ENCODE measurements at places on chromosomes 7 and 10.

DNA sequence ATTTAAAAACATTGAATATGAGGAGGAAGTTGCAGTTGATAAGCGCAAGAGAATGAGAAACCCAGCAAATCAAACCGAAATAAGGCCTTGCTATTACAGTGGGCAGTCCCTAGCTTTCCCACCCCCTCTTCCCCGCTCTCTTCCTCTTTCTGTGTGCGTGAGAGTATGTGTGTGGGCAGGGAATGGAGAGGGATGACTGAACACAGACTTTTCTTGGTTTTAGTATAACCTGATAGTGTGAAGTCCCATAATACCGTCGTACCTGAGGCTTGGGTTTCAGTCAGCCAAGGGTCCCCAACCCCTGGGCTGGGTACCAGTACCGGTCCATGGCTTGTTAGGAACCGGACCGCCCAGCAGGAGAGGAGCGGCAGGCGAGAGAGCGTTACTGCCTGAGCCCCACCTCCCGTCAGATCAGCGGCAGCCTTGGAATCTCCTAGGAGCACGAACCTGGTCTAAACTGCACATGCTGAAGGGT is 255.3 kb downstream of the CELF2 start:
- no peak for DNase-seq

GRCh38 chr10:86520871-86521677 is 518 bp downstream of the WAPL start:
- DNase-seq = no peak

- DNase-seq = no peak
These were observed 28.0 kb downstream of the TMEM270 start for GRCh38 chr7:73888959-73889358.

GRCh38 chr10:31041011-31041410 is 9.3 kb upstream of the ZNF438 start:
- DNase-seq = no peak

DNA sequence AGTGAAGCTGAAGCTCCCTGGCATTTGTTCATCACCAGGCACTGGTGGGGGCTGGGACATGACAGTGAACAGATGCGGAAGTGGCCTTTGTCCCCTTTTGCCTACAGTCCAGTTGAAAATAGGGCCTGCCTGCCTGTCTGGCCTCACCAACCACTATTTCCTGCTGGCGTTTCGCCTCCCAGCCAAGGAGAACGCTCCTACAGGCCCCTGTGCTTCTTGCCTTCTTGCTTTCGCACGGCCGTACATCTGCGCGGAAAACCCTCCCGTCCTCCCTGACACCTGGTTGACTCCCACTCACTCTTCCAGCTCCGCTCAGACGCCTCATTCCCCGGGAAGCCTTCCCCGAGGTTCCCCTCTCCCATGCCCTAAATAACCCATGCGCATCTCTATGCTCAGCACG is 317.3 kb downstream of the PRPF18 start:
- DNase-seq = no peak

DNA sequence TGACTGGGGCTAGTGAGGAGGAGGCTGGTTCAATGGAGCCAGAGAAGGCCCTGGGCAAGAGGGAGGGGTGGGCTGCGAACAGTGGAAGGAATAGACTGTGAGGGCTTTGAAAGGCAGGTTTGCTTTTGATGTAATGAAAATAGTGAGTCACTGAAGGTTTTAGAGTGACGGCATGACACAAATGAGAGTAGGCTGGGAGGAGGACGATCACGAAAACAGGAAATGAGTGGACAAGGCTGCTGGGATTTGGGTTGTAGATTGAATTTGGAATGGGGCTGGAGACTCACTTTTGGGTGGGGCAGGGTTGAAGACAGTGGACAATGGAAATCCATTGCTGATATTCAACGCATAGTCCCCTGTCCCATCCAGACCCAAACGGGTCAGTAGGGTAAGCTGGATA is 139.6 kb downstream of the CDH23 start:
- no peak for DNase-seq

- no peak for DNase-seq
These were observed 64.9 kb downstream of the CUL1 start for GRCh38 chr7:148763622-148764021.

GRCh38 chr10:117342641-117343040 is 32.6 kb downstream of the PDZD8 start:
- DNase-seq = no peak

DNA sequence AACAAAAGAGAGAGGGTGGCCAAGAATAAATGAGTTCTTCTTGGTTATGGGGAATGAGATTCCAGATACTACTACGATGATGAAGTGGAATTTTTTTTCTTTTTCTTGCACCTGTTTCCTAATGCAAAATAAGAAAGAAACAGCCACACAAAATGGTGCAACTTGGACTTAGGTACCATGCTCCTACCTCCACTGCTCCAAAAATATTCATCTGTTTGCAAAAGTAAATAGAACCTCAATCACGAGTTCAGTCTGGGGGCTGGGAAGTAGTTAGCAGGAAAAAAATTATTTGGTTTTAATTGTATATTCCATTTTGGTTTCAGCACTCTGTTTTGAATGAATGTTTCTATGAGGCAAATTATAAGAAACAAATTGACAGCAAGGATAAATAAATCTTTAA is 73.5 kb downstream of the SLC25A13 start:
- no peak for DNase-seq

- DNase-seq = no peak
These were observed 306.4 kb upstream of the ZNF32 start for GRCh38 chr10:43955002-43955596.

DNA sequence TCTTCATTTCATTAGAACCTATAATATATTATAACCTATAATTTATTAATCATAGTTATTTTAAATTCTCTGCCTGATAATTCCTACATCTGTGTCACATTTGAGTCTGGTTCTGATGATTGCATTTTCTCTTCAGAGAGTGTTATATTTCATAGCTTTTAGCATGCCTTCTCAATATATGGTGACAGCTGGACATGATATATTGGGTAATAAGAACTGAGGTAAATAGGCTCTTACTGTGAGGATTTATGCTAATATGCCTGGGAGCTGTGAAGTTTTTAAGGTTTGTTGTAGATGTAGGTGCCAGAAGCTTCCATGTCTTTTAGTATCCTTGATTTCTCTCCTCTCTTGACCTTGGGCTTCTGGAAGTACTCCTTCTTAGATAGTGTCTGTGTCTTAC is 325.9 kb upstream of the SEMA3D start:
- DNase-seq = no peak

DNA sequence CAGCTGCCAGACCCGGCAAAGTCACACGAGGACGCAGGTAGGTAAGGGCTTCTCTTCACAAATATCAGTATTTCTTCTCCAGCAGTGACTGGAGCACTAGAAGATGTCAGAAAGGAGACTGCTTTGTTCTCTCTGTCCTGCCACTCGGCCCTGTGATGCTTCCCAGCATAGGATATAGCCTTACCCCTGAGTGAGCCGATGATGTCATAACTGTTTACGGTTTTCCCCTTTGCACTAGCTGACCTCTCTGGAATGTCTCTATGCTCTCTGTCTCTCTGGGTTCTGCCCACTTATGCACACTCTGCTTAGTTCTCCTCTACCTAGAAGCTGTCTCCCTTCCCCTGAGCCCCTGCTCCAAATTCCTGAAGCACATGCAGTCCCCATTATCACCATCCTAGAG is 167.5 kb upstream of the PODXL start:
- peak; percentile 10 for DNase-seq

GRCh38 chr7:87129848-87130247 is 22.4 kb upstream of the DMTF1 start:
- DNase-seq = no peak

- no peak for DNase-seq
These were observed 134.9 kb downstream of the SH3PXD2A start for GRCh38 chr10:103720328-103720963.

GRCh38 chr10:29199339-29199738 is 89.5 kb upstream of the LYZL1 start:
- no peak for DNase-seq

- no peak for DNase-seq
These were observed 42.9 kb downstream of the C10orf120 start for GRCh38 chr10:122656741-122657140.

DNA sequence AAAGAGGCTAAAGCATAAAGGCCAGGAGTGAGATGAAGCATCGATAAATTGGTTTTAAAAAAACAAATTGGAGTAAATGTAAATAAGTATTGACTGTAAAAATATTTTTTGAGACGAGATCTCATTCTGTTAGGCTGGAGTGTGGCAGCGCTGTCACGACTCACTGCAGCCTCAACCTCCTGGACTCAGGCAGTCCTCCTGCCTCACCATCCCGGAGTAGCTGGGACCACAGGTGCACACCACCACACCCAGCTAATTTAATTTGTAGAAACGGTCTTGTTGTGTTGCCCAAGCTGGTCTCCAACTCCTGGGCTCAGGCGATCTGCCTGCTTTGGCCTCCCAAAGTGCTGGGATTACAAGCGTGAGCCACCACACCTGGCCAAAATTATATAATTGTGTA is 17.8 kb downstream of the HNRNPA2B1 start:
- no peak for DNase-seq

GRCh38 chr7:45681596-45682357 is 107.6 kb downstream of the ADCY1 start:
- no peak for DNase-seq

- DNase-seq = no peak
These were observed 82.3 kb downstream of the FAM13C start for GRCh38 chr10:59279991-59280505.

DNA sequence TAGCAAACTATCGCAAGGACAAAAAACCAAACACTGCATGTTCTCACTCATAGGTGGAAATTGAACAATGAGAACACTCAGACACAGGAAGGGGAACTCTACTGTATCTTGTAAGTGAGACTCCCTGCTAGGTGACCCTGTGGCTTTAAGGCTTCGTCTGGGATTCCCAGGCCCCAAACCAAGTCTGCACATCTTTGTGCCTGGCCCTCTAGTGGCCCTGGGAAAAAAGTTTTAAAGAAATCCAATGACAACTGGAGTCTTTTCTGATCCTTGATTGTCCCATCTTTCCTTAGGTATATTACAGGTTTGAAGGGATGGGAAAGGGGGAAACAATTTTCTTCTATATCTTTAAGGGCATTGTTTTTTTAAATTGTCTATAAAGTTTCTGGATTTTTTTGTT is 10.6 kb upstream of the LIPM start:
- DNase-seq = no peak

GRCh38 chr7:7209412-7210050 is 27.2 kb downstream of the C1GALT1 start:
- no peak for DNase-seq

- no peak for DNase-seq
These were observed 103.8 kb downstream of the HTR5A start for GRCh38 chr7:155173905-155174304.

GRCh38 chr10:25954851-25955250 is 20.8 kb downstream of the MYO3A start:
- no peak for DNase-seq

DNA sequence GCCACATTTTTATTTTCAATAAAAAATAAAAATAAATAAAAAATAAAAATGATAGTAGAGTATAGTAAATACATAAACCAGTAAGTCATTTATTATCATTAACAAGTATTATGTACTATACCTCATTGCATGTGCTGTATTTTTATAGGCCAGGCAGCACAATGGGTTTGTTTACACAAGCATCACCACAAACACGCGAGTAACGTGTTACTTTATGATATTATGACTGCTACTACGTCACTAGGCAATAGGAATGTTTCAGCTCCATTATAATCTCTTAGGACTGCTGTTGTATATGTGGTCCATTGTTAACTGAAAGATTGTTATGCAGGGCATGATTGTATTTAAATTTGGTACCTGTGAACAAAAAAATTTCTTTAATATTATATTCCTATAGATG is 20.8 kb upstream of the SDHAF3 start:
- no peak for DNase-seq

DNA sequence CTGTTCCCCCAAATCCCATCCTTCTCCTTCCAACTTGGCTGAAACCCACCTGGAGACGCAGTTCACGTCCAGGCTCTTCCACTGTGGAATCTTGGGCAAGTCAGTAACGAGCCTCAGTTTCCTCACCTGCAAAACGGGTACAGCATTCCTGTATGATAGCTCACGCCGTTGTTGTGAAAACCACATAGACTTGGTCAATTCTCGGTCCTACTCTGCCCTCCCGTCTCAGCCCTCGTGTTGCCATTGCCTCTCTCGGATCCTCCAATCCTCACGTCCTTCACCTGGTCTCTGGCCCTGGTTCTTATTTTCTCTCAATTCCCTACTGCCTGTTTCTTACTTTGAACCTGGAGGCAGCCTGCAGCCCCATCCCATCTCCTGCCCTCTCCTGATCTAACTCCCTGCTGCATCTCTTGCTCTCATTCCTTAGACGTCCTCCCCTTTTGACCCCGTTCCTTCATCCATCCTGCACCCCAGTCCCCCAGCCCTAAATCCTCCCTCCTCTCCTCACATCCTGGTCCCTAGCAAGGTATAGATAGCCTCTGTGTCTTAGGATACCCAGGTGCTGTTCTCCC is 2.0 kb upstream of the MUC12 start:
- DNase-seq = no peak

DNA sequence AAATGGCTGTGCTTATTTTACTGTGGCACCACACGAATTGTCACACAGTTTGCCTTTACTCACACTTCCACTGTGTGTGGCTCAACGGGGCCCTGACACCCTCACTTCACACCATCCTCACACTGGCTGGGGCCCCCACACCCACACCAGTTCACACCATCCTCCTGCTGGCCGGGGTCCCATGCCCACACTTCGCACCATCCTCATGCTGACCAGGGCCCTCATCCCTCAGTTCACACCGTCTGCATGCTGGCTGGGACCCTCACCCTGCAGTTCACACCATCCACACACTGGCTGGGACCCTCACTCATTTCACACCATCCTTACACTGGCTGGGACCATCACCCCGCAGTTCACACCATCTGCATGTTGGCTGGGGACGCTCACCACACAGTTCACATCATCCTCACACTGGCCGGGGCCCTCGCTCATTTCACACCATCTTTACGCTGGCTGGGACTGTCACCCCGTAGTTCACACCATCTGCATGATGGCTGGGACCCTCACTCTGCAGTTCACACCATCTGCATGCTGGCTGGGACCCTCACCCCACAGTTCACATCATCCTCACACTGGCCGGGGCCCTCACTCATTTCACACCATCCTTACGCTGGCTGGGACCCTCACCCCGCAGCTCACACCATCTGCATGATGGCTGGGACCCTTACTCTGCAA is 36.0 kb downstream of the BRI3 start:
- DNase-seq = no peak

DNA sequence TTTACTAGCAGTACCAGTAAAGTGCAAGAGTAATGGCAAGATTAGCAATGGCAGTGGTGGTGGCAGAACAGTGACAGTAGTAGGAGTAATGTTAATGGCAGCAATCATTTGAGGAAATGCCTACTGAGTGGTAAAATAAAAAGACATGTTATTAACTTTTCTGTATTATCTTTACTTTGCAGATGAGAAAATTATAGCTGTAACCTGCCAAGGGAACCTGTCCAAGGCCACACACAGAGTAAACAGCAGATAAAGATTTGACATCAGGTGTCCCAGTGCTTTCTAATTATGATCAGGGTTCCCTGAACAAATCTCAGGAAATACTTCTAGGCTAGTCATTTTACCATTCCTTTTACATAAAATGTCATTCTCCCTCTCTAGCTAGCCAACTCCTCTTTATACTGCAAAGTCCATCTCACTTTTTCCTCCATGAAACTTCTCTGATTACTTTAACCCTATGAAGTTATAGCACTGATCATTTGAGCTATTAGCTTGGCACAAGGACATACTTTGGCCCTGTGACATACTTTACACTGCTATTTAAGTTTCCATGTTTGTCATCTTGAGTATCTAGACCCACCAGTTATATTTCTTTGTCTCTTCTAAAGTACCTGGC is 219.1 kb downstream of the TAX1BP1 start:
- DNase-seq = no peak

Data from NCI-H2227 treated with DMSO at 0.1 percent for 48 hours (cell line).